Memory B cell (primary cell): ENCODE measurements at places on chromosomes 7 and 10.

- H3K4me3 ChIP-seq = peak overlapping the region; percentile 95
- DNase-seq = no peak
- peak overlapping the region; percentile 97 for H3K27ac ChIP-seq
These were observed 559 bp downstream of the DBF4 start for GRCh38 chr7:87876869-87877234.

GRCh38 chr7:114857605-114858004 lies 64.3 kb upstream of the MDFIC start:
- H3K4me3 ChIP-seq = no peak overlapping the region
- H3K36me3 ChIP-seq = no peaks in the 10 kb centered on the region
- H3K27me3 ChIP-seq = peaks cover 1% of the 10 kb centered on the region
- H3K4me1 ChIP-seq = no peaks in the 10 kb centered on the region
- DNase-seq = no peak

DNA sequence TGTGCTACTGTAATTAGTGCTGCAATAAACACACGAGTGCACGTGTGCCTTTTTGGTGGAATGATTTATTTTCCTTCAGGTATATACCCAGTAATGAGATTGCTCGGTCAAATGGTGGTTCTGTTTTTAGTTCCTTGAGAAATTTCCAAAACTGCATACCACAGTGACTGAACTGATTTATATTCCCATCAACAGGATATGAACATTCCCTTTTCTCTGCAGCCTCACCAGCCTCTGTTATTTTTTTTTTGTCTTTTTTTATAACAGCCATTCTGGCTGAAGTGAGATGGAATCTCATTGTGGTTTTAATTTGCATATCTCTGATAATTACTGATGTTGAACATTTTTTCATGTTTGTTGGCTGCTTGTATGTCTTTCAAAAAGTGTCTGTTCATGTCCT lies 922.9 kb upstream of the LRRN3 start:
- H3K4me3 ChIP-seq = no peak overlapping the region
- no peaks in the 10 kb centered on the region for H3K36me3 ChIP-seq
- no peak for DNase-seq
- no peaks in the 10 kb centered on the region for H3K4me1 ChIP-seq
- H3K27ac ChIP-seq = no peak overlapping the region
- no peaks in the 10 kb centered on the region for H3K27me3 ChIP-seq

DNA sequence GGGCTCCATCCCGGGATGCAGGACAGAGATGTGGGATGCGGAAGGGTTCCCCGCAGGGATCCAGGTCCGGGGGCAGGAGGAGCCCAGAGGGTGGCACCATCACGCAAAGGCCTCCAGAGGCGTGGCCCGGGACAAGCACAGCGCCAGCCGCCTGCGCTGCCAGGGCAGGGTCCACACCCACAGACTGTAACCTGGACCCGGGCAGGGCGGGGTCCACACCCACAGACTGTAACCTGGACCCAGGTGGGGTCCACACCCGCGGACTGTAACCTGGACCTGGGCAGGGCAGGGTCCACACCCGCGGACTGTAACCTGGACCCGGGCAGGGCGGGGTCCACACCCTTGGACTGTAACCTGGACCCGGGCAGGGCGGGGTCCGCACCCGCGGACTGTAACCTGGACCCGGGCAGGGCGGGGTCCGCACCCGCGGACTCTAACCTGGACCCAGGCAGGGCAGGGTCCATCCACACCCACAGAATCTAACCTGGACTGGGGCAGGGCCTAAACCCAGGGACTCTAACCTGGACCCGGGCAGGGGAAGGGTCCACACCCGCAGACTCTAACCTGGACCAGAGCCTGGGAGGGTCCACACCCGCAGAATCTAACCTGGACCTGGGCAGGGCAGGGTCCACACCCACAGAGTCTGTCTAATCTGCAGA lies 37.5 kb upstream of the SUN1 start:
- H3K27ac ChIP-seq = no peak overlapping the region
- no peaks in the 10 kb centered on the region for H3K27me3 ChIP-seq
- no peaks in the 10 kb centered on the region for H3K4me1 ChIP-seq

DNA sequence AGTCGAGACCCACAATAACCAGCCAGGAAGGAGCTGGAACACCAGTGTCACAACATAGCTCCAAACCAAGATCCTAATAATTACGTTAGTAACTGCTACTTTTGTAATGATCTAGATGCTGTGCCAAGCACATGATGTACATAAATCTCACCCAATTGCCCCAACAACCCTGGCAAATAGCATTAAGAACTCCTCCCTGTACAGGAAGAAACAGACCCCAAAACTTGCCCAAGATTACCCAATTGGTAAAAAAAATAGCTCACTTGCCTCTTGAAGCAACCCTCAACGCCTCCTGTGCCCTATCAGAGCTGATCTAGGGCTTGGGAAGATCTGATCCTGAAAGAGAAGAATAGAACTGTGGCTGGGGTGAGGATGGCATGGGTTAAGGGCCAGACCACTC lies 628.7 kb upstream of the AUTS2 start:
- no peaks in the 10 kb centered on the region for H3K4me1 ChIP-seq
- no peak overlapping the region for H3K4me3 ChIP-seq
- peaks cover 3% of the 10 kb centered on the region for H3K27me3 ChIP-seq
- no peaks in the 10 kb centered on the region for H3K36me3 ChIP-seq
- no peak overlapping the region for H3K27ac ChIP-seq
- DNase-seq = no peak

- peak within 1 kb of the TSS; percentile 93 for H3K27ac ChIP-seq
- H3K36me3 ChIP-seq = no peaks in the 10 kb centered on the region
- H3K4me1 ChIP-seq = peaks cover 21% of the 10 kb centered on the region
- H3K4me3 ChIP-seq = peak within 1 kb of the TSS; percentile 99
These were observed at the start of gene EPHB6 for GRCh38 chr7:142854372-142855113. Gene EPHB6, plus strand, starts transcription at chr7:142855076. Its CDS starts 8,152 bp downstream, at chr7:142863228.

DNA sequence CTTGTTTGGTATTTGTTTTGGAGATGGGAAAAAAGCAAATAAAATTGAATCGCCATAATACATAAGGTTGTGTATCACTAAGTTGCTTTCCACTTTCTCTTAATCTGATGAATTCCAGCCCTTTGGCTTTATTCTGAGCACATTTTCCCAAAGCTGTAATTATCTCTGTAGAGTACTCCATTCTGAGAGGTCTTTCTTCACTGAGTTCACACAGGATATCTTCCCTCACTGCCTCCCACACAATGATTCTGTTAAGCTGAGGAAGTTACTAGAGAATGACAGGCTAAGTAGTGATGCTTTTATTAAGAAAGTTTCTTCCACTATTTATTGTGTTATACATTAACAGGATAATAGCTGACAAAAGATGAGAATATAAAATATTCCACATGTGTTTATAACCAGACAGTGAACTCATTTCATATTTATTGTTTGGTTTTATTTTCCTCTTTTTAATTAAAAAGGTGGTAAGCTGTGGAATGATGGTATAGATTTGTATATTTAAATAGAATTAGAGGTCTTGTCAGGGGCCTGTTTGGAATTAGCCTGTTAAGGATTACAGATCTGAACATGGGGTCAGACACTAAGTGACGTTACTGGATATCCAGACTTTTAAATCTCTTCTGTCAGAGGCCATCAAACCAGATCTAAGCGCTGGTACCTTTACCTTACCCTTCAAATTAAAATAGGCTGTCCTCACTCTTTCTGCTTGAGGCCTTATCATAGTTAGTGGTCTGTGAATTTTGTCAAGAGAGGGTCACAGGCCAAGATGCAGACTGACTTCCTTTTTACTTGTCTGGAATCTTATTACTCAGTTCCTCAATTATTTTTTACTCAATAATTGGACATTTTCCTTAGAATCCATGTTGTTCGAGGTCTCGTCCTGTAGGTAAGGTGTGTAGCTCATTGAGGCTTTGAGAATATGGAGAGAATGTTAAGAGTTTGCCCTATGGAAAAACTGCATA lies 8.4 kb downstream of the PLXDC2 start:
- H3K4me1 ChIP-seq = no peaks in the 10 kb centered on the region
- peaks cover 2% of the 10 kb centered on the region for H3K27me3 ChIP-seq
- no peak overlapping the region for H3K27ac ChIP-seq

- H3K27ac ChIP-seq = no peak overlapping the region
- no peaks in the 10 kb centered on the region for H3K4me1 ChIP-seq
- DNase-seq = no peak
- H3K36me3 ChIP-seq = no peaks in the 10 kb centered on the region
These were observed 138.1 kb downstream of the MACC1 start for GRCh38 chr7:20079080-20079479.

DNA sequence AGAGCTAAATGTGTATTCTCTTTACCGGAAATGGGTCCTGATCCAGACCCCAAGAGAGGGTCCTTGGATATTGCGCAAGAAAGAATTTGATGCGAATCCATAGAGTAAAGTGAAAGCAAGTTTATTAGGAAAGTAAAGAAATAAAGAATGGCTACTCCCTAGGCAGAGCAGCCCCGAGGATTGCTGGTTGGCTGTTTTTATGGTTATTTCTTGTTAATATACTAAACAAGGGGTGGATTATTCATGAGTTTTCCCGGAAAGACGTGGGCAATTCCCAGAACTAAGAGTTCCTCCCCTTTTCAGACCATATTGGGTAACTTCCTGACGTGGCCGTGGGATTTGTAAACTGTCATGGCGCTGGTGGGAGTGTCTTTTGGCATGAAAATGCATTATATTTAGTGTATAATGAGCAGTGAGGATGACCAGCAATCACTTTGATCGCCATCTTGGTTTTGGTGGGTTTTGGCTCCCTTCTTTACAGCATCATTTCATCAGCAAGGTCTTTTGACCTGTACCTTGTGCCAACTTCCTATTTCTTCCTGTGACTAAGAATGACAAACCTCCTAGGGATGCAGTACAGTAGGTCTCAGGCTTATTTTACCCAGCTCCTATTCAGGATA lies 60.4 kb downstream of the ARL4A start:
- peaks cover 2% of the 10 kb centered on the region for H3K27me3 ChIP-seq
- H3K27ac ChIP-seq = no peak overlapping the region
- H3K4me3 ChIP-seq = no peak overlapping the region
- DNase-seq = no peak

DNA sequence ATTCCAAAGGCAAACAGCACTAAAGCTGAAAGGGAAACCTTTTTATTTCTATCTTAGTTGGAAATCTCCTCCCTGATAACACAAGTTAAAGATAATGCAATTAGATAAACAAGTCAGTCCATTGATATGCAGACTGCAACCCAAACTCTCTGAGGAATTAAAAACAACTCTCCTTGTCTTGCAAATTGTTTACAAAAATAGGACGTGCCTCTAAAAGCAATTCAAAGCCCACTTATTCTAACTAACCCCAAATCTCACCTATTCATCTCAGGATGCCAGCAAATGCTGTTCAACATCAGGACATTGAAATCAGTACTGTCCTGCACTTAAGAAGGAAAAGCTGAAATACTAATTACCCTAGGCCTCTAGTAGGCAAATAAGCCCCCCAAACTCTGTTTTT lies 12.8 kb downstream of the SHTN1 start:
- no peaks in the 10 kb centered on the region for H3K4me1 ChIP-seq
- H3K27me3 ChIP-seq = peaks cover 3% of the 10 kb centered on the region
- no peaks in the 10 kb centered on the region for H3K36me3 ChIP-seq
- no peak overlapping the region for H3K27ac ChIP-seq
- no peak overlapping the region for H3K4me3 ChIP-seq

- H3K27ac ChIP-seq = no peak overlapping the region
- no peaks in the 10 kb centered on the region for H3K36me3 ChIP-seq
- peaks cover 14% of the 10 kb centered on the region for H3K27me3 ChIP-seq
- no peak for DNase-seq
These were observed 130.6 kb upstream of the SLC26A5 start for GRCh38 chr7:103576641-103577040.

DNA sequence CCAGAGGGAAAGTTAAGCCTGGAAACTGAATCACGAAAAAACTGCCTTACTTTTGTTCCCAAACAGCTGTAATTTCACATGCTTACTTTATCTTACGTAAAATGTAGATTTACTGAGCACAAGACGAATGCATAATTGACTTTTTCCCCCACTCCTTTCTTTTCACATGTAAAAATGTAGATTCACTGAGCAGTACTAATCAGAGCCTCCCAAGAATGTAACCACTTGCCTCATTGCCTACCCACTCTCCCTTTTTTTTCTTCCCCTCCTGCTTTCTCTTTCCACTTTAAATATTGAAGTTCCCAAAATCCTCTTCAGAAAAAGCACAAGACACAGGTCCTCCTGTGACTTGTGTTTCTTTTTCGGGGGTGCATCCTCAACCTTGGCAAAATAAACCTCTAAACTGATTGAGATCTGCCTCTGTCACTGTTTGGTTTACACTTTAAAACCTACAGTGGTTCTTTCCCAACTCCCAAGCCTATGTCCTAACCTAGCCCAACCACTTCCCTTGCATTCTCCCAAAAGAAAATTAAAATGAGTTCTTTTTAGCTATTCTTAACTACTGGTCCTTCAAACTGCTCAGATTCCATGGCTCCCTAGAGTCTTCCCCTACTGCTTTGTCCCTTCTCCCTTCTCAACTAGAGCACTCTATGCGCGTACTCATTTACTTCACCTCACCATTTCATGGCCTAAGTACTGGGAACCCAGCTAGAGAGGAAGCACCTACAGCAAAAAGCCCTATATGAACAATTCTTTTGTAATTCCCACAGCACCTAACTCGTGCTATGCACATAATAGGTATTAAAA lies 236.6 kb upstream of the MKLN1 start:
- no peak for DNase-seq
- peak overlapping the region; percentile 73 for H3K27ac ChIP-seq
- peaks cover 30% of the 10 kb centered on the region for H3K36me3 ChIP-seq
- peaks cover 51% of the 10 kb centered on the region for H3K4me1 ChIP-seq

DNA sequence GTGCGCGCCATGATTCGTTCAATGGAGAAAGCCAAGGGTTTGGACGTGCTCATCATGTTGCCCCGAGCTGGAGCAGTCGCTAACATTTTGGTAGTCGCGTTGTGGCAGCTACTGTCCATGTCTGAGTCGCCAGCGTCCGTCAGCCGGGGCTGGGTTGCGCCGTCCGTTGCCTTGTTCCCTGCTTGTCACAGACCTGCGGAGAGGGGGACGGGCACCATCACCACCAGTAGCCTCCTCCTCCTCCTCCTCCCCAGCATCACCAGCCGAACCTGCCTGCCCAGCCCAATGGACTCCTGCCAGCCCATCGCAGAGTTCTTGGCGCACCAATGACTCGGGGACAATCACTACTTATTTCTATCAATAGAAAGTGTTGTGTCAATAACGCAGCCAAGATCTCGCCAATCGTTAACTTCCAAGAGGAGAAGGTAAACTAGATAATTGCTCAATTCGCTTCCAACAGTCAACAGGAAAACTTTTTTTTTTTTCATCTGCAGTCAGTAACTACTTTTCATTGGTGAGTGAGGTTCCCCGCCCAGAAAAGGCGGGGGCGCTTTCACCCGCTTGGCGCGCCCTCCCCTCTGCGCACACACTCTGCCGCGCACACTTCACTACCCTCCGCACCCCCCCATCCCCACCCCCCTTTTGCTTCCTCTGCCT lies at the start of gene FEZF1:
FEZF1 (minus strand) TSS at position 432 of the 657 bp plus-strand sequence; CDS start at position 119, 313 bp downstream.
- DNase-seq = no peak
- peaks cover 3% of the 10 kb centered on the region for H3K4me1 ChIP-seq
- H3K27ac ChIP-seq = no peak within 1 kb of the TSS
- peaks cover 35% of the 10 kb centered on the region for H3K27me3 ChIP-seq
- H3K4me3 ChIP-seq = no peak within 1 kb of the TSS

- no peaks in the 10 kb centered on the region for H3K36me3 ChIP-seq
- no peak overlapping the region for H3K27ac ChIP-seq
- no peak overlapping the region for H3K4me3 ChIP-seq
These were observed 592.4 kb upstream of the IGFBP3 start for GRCh38 chr7:46513447-46513848.
